ENCODE measurements at places on chromosomes 6 and 20.
A peak's percentile ranks its signal among the peaks of the same experiment; 100 is the strongest.

GRCh38 chr6:5657684-5658430, 348.9 kb downstream of the NRN1 start:
- no peak for DNase-seq

- no peak for DNase-seq
Observed at GRCh38 chr6:16659466-16660156, 101.6 kb downstream of the ATXN1 start.

- peak; percentile 78 for DNase-seq
Observed at GRCh38 chr6:31403283-31404060, at the start of gene MICA. TSS of gene MICA (plus strand) at chr6:31403595. CDS start at chr6:31403633, 38 bp downstream.

DNA sequence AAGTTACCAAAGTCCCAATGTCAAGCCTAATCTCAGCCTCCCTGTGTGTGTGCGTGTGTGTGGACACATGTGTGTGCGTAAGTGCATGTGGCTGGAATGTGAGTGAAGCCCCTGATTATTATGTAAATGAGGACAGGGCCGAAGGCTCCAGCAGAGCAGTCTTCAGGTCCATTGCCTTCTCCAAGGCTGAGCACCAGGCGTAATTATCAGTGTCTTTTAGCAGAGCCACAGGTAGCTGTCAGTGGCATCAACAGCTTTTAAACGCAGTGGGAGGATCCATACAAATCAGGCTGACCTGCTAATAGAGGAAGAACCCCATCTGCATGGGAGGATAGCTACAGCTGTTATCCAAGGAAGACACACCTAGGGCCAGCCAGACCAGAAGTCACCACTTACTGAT, 324.3 kb upstream of the MOCS1 start:
- DNase-seq: no peak

- DNase-seq: no peak
Observed at GRCh38 chr20:37726971-37727956, 33.4 kb downstream of the CTNNBL1 start.
